NCI-H2107 (cell line): ENCODE measurements at places on chromosomes 2 and 18.

DNA sequence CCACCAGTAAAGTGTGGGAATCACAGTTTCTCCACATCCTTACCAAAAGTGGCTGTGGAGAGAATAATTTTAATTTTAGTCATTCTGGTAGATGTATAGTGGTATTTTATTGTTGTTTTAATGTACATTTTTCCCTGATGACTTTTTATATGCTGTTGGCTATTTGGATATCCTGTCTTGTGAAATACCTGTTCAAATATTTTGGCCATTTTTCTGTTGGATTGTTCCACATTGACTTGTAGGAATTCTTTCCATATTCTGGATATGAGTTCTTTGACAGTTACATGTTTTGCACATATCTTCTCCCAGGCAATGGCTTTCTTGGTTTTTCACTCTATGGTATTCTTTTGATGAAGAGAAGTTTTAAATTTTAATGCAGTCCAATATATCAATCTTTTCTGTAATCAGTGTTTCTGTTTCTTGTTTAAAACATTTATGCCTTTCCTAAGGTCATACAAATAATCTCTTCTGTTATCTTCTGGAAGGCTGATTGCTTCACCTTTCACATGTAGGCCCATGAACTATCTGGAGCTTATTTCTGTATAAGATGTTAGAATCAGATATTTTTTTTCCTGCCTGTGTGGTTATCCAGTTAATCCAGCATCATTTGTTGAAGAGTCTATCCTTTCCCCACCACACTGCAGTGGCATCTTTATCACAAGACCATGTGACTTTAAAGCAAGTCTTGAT, 19.0 kb downstream of the AFTPH start:
- DNase-seq, result no peak

DNA sequence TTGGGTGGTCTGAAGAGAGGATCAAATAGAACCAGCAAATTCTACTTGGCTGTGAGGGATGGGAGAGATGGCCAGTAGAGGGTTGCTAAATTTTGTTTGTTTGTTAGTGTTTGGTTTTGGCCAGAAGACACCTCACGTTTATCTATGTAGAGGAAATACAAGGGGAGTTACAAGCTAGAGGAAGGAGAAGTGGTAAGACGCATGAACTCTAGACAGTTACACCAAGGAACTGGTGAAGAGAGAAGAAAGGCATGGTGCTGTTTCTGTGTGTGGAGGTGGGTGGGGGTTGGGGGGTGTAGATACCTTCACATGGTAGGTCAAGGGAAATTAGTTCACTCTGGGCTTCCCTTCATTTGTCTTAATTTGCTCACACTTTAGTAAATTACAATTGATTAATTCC, 25.6 kb downstream of the RASGRP3 start:
- DNase-seq, result no peak

DNA sequence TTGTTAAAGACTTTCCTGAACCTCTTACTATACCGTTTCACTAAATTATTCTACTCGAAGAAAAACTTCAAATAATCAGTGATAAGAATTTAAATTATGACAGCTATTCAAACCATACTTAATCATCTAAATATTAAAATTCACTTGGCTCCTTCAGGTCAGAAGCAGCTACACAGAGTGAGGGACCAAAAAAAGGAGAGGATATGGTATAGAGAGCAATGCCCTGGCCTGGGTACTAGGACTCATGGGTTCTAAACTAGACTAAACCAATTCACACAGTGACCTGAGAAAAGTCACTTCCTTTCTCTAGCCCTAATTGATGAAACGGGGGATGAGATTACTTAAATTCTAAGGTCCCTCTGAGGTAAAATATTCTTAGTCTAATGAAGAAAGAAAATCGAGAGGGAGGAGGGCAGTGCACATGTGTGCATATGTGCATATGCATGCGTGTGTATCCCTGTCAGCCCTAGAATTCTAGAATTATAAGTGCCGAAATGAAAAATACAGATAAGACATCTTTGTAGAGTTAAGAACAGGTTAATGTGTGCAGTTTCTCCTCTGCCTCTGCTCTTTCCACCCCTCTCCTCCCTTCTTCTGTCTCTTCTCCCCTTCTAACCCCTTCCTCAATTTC, 11.2 kb downstream of the STRN start:
- no peak for DNase-seq

DNA sequence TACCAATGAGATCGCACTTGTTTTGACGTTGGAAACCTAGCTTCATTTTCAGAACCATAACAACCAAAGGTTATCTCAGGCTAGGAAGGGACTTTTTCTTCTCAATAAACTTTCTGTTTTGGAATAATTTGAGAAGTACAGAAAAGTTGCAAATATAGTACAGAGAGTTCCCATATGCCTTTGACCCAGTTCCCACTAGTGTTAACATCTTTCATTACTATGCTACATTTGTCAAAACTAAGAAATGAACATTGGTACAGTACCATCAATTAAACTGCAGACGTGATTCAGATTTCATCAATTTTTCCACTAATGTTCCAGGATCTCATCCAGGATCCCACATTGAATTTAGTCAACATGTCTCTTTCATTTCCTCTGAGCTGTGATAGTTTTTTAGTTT, 111.6 kb downstream of the ATL2 start:
- DNase-seq, result no peak

DNA sequence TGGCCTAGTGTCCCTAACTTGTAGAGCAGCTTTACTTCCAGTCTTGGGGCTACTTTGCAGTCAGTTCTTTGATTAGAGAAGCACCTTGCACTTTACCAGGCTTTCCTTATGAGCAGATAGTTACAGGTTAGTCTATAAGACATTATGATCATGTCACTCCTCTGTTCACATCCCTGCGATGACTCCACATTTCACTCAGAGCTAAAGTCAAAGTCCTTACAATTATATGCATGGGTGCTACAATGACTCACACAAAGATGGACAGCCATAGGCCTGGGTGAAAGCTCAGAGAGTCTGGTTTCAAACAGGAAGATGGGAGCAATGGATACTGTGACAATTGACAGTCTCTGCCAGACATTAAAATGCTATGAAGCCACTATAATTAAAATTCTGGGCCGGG, 27.1 kb upstream of the SSB start:
- DNase-seq, result no peak

- DNase-seq, result no peak
Measured at GRCh38 chr2:8922431-8922830, 81.1 kb downstream of the MBOAT2 start.
